ENCODE measurements at places on chromosomes 16 and 17.

GRCh38 chr17:70172449-70172848, 3.1 kb downstream of the KCNJ2 start:
- DNase-seq = no peak

DNA sequence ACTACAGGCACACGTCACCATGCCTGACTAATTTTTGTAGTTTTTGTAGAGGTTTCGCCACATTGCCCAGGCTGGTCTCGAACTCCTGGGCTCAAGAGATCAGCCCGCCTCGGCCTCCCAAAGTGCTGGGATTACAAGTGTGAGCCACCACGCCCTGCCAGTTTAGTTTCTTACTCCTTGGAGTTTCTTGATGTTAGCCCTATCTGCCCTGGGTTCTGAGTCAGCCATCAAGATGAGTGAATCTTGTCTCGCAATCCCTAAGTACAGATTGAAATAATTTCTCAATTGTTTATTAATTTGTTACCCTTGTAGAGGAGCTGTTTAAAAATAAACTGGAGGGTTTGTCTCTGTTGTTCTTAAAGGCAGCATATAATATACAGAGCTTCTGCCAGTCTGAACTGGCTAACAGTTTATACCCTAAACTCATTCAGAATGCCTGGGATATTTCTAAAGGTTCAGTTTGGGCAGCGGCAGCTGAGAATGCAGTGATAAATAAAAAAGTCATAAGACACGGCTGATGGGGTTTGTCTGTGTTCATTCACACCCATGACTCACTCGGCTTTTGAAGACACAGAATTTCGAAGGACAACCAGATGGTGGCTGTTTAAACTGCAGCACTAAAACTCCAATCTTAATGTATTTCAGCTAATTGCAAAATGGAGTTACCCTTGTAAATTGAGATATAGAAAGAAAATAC, 39.6 kb downstream of the GPRC5B start:
- DNase-seq = peak; percentile 82

GRCh38 chr17:42174126-42174783, 6.7 kb downstream of the KCNH4 start:
- no peak for DNase-seq

DNA sequence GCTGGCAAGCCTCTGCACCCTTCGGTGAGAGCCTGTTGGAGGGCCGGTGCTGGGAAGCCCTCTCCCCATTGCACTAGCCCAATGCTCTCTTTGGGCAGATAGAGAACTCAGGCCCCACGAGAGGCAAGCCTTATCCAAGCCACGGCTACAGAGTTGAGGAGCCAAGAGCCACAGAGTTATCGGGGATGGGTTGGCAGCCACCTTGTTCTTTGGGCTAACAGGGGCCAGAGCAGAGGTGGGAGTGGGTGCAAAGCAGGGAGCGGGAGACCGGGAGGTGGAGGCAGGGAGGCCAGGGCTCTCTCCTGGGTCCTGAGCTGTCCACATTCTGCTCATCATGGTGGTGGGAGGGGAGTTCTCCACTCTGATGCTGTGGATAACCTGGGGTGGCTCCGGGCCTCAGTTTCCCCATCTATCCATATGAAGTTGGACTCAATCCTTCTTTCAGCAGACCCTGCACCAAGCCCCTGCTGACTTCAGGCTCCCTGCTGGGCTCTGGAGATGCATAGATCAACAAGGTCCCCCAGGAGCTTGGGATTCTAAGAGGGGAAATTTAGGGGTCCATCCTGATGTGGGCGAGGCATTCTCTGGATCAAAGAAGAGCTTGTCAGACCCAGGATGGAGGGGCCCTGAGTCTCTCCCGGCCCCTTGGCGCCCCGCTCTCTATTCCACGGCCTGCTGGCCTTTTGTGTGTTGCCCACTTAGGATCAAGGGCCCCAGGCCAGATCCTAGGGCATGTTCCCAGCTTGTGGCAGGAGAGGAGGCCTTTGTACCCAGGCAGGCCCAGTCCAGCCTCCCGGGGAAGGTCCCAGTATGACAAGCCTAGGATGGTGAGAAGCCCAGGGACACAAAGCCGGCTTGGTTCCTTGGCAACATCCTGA, 557 bp upstream of the CX3CL1 start:
- no peak for DNase-seq

- DNase-seq = no peak
These were observed 780 bp upstream of the DCAKD start for GRCh38 chr17:45052052-45052772.

Data from fibroblast of skin of abdomen (primary cell).